NCI-H1417 (cell line): ENCODE measurements at places on chromosomes 3 and 15.

- no peak for DNase-seq
These were observed 59.1 kb upstream of the CDV3 start for GRCh38 chr3:133514418-133514817.

- peak; percentile 50 for DNase-seq
These were observed 2.2 kb downstream of the FURIN start for GRCh38 chr15:90870354-90871138.

GRCh38 chr3:34109846-34110245 is 311.4 kb downstream of the PDCD6IP start:
- no peak for DNase-seq

DNA sequence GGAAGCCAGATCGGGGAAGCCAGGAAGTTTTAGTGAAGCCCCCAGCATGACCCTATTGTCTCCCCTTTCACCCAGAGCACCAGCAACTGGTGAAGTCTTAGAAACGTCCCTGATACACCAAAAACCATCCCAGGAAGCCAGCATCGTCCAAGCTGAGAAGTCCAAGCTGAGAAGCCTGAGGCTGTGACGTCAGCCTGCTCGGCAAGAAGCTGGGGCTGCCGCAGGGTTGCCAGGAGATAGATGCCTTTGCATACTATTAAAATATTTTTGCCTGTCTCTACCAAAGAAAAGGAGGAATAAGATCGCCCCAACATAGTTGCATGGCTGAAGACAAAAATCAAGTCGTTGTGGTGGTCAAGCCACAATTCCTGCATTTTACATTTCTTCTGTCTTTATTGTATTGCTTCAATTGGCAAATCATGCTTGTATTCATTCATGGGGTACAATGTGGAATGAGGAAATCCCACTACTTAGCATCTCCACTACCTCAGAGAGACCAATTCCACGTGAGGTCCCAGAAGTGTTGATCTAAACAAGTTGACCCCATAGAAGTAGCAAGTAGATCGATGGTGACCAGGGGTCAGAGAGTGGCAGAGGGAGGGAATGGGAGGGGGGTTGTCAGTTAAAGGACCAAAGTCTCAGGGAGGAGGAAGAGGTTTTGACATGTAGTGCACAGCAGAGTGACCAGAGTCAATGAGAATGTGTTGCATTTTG is 19.6 kb upstream of the EMC3 start:
- no peak for DNase-seq

DNA sequence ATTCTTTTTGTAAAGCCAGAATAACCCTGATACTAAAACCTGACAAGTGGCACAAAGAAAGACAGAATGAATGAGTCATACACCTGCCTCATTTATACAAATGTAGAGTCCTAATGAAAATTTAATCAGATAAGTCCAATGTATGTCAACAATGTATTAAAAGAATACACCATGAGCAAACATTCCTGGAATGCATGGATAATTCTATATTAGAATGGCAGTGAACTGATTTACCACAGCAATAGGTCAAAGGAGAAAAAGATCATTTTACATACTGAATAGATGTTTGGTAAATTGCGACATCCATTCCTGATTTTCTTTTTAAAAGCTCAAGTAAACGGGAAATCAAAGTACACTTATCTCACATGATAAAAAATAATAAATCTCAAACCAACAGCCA is 11.2 kb upstream of the LOXL1 start:
- no peak for DNase-seq

GRCh38 chr3:8980756-8981257 is 17.5 kb upstream of the RAD18 start:
- no peak for DNase-seq

DNA sequence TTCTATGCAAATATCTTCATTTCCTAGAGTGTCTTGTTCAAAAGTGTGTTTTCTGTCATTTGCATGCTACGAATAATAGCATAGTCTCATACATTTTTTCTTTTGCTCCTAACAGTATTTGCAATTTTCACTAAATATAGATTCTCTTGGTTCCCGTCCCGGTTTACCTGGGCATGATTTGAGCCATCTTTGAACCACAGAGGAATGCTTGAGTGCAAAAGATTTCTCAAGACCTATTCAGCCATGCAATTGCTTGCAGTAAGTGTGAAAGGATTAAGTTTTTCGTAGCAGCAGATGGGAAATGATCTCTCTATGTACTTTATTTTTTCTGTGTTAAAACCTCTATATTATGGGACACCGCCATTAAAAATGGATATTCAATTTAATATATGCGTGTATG is 733.0 kb downstream of the ZPLD1 start:
- DNase-seq, result no peak

DNA sequence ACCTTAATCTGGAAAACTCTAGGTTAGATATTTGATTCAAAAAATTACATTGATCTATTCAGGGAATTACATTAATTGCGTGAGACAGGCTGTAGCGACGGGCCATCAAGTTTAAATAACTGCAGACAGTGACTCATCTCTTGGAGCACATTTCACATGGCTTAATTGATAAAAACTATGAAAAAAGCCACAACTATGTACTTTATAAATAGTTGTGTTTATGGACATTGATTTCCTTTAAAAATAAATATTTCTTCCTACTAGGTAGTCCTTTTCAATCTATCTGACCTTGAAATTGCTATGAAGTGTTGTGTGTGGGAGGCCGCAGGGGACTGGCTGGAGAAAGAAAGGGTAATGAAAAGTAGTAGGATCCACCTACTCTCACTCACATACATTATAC is 157.8 kb downstream of the IL1RAP start:
- DNase-seq, result no peak
